ENCODE measurements at places on chromosomes 6 and 20.

DNA sequence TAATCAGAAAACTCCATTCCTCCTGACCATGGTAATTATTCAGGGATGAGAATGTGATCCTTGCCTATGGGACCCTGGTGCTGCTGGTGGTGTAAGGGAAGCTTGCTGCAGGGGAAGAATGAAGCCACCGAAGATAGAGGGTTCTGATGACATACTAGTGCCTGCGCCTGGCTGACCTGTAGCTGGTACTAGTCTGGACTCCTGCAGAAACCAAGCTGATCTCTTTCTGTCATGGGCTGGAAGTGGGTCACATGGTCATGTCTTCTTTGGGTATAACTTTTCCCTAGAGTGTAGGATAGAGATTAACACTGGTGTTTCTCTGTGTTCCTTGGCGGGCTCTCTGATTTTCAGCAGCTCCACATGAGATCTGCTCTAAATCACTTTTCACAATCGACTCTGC is 8.6 kb upstream of the SLC4A11 start:
- DNase-seq, result no peak

- DNase-seq, result peak; percentile 32
These were observed 82.6 kb downstream of the INSM1 start for GRCh38 chr20:20450521-20450920.

DNA sequence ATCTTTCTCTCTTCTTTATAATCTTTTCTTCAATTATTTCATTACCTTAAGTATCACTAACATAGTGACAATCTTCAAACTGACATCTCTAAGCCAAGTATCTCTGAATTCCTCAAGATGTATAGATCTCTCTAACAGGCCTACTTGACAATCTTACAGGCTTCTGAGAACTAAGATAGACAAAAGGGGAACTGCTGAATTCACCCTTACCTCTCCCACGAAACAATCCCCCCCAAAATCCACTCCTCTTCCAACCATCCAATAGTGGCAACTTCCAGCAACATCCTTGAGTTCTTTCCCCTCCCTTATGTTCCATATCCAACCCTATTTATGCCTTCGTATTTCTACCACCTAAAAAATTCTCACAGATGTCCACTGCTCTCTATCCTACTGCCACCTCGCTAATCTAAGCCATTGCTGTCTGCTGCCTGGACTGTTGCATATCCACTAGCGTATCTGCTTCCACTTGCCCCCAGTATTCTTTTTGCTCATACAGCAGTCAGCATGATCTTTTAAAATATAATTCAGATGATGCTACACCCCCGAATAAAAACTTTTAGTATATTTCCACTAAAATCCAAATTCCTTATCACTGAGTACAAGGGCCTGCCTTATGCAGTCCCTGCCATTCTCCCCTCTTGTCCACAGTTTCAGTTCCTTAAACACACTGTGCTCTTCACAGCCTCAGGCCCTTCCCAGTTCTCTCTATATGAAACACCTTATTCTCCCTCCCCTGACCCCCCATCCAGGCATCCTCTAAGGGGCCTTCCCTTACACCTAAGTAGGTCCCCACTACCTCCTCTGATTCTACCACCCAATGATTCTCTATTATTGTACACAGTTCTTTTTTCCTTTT is 8.0 kb downstream of the REPS1 start:
- DNase-seq, result no peak

- DNase-seq, result no peak
These were observed 109.2 kb downstream of the ARID1B start for GRCh38 chr6:156886409-156886808.

- peak; percentile 58 for DNase-seq
These were observed 191.1 kb downstream of the SAMD5 start for GRCh38 chr6:147699637-147700036.

DNA sequence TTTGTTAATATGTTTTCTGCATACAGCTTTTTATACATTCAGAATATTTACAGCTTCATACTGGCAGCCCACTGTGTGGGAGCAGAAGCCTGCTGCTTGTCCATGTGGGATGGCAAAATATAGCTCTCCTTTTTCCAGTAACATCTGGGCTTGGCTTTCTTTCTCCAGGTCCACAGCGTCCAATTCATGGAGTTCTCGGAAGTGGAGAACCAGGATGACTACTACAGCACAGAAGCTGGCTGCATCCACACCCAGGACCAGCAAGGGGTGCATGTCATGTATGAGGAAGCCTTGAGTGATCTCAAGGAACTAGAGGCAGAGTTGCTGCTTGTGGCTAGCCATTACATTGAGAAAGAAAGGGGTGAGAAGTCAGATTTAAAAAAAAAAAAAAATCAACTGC is 143.1 kb downstream of the CD164 start:
- DNase-seq, result no peak

GRCh38 chr20:39289316-39289715 is 327.2 kb downstream of the DHX35 start:
- no peak for DNase-seq

GRCh38 chr20:18728165-18728869 is 85.3 kb upstream of the SCP2D1 start:
- no peak for DNase-seq

- DNase-seq, result peak; percentile 14
These were observed 396.4 kb downstream of the BCKDHB start for GRCh38 chr6:80502871-80503270.

- no peak for DNase-seq
These were observed 1.1 kb upstream of the EYS start for GRCh38 chr6:65708162-65708561.

DNA sequence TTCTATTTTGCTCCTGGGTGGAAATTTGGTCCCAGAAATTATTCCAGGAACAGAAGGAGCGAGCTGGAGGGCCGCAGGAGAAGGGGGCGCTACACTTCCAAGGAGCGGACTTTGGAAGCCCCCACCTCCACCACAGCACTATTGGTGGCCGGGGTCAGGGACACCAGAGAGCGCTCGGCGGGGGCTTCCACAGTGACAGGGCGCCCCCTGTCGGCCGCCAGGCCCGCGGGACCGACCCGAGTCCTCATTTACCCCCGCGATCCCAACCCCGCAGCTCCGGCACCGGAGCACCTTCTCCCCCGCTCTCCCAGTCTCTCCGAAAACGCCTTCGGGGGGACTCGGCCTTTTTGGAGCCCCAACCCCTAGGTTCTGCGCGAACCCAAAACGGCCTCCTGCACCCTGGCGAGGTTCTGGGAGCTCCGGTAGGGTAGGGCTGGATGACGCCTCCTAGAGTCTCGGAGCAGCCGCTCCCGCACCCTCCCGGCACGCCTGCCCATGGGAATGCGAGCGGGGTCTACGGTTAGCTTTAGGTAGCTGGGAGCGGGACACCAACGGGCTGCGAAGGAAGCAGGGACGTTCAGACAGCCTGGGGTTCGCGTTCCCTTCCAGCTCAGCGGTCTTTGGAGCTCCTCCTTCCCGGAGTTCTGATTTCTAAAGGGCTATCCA is 2.4 kb upstream of the FOXA2 start:
- DNase-seq, result no peak

- no peak for DNase-seq
These were observed 477.2 kb downstream of the EYS start for GRCh38 chr6:65229825-65230224.

DNA sequence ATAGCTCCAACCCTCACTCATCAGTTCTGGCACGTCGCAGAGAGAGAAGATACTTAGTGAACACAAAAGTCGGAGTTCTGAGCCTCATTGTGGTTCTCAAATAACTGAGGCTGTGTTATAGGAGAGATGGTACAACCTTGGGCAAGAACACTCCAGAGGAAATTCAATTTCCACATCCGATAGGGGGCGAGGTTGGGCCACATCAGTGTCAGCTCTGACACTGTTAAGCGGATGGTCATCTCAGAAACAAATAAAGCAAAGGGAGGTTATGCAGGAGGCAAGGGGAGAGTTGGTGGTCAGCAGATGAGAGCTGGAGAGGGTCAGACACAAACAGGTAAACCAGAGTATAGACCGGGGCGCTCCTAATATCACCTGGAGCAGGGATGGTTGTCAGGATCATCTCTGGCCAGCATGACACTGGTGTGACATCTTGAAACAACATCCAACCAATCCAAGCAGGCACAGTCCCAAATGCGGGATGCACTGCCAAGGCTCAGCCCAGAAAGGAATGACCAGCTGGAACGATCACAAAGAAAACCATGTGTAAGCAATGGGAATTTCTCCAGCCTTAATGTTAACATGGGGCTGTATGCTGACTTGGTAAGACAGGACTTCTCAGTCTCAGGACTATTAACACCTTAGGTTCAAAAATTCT is 331.8 kb downstream of the HACE1 start:
- DNase-seq, result peak; percentile 36

GRCh38 chr6:129491436-129491835 is 218.5 kb downstream of the ARHGAP18 start:
- peak; percentile 20 for DNase-seq

DNA sequence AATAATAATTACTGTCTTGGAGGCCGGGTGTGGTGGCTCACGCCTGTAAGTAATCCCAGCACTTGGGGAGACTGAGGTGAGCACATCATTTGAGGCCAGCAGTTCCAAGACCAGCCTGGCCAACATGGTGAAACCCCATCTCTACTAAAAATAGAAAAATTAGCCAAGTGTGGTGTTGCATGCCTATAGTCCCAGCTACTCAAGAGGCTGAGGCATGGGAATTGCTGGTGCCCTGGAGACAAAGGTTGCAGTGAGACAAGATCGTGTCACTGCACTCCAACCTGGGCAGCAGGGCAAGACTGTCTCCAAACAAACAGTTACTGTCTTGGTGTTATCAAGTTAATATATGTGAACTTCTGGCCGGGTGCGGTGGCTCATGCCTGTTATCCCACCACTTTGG is 4.9 kb downstream of the RRP36 start:
- no peak for DNase-seq

DNA sequence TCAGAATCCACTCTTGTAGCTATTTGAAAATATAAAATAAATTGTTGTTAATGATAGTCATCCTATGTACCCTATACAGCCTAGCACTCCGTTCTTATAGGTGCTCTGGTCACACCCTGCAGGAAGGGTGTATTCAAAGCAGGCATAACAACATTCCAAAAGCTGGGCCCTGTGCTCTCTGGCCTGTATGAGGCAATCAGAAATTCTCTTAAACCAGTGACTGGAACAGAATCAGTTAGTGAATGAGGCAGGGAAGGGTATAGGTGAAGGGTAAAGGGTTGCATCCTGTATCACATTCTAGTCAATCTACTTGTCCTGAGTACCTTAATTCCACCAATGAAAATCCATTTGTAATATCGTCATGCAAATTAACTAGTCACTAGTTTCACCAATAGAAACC is 154.5 kb upstream of the ZNF217 start:
- no peak for DNase-seq

DNA sequence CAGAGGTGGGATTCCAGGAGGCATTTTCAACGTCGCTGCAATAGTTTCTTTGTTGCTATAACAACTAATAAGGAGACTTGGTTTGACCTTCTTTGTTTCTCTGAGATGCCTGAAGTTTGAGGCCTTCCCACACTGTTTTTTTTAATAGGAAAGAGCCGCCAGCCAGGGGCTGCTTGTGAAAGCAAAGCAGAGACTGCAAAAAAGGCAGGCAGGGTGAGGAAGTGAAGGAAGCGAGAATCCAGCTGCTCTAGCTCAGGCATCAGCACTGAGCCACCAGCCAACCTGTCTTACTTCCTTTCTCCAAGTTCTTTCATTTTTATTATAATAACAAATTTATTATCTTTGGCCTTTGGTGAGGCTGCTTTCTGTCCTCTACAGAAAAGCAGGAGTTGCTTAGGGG is 179.1 kb downstream of the DOK5 start:
- no peak for DNase-seq

DNA sequence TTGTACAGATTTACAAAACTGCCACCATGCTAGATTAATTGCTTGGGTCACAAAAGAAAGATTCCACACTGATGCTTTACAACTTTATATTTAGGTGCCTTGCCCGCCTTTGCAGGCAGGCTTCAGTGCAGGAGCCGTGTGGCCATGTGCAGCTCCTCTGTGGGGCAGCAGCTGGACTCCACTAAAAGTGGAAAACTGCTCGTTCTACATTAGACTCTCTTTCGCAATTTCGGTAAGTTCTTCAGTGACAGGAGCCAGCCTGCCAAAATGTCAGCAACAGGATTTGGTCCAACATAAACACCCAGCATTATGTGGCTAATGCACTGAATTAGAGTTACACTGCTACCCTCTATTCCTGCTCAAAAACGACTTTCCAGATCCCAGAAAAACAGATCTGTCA is 174.4 kb upstream of the KCNK16 start:
- DNase-seq, result peak; percentile 39

DNA sequence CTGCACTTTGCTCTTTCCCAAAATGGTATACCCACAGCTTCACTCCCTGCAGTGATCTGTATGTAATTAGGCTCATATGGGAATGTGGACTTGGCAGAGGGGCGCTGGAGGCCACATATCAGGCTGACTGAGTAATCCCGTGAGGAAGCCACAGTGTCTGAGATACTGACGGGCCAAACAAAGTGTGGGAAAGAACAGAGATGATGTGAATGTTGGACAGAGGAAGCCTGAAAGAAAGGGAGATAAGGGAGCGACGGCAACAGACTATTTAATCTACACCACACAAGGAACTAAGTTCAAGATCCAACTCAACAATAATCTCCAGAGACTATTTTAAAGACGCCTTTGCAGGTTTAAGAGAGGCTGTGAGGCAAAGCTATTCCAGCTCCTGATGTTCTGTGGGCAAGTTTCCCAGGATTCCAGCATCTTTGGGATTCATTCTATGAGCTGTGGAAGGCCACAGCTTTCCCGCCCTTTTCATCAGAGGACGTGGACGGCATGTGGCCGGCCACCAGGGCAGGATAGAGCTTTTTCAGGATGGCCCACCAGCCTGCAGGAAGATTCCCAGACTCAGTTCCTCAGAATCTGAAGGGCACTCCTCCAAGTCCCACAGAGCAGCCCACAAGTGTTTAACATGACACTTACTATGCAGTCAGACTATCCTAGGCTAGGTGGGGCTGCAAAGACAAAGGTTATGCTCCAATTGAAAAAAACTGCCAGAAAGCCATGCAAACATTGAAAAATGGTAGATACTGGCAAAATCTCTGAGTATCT is 237.5 kb downstream of the ATXN1 start:
- DNase-seq, result peak; percentile 95

DNA sequence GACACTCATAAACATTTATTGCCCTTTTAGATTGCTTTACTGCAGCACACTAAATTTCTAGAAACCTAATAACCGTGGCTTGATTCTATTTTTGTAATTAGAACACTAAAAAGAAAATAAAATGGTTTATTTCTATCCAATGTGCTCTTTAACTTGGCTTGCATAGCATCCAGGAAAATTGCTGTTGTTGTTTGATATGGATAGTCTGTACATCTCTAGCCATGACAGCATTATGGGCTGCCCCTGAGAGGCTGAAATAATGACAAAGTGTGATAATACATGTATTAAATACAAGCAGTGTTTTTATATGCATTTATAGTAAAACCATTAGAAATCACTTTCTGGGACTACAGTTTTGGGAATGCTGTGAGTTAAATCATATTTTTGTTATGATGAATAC is 472.5 kb downstream of the EPM2A start:
- DNase-seq, result no peak
